ENCODE measurements at places on chromosomes 16 and 17.

- DNase-seq = no peak
These were observed 14.1 kb downstream of the PPL start for GRCh38 chr16:4922721-4923342.

GRCh38 chr16:75787440-75787839, 61.1 kb upstream of the CPHXL start:
- DNase-seq = no peak

DNA sequence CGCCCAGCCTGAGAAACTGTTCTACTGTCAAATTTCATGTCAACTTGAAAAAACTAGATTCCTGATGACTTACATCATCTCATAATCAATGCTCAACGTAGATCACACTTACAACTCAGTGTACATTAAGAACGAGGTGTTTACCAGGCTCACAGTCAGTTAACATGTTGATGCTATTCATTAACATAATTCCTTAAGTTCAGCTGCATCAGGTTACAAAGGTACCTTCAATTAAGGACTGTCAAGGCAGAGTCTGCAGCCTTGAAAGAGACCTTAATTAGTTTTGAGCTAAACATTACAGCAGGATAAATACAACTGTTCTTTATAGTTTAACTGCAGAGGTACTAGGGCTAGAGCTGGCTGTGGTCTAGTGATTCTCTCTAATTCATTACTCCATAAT, 1.9 kb downstream of the GNA13 start:
- DNase-seq = no peak

DNA sequence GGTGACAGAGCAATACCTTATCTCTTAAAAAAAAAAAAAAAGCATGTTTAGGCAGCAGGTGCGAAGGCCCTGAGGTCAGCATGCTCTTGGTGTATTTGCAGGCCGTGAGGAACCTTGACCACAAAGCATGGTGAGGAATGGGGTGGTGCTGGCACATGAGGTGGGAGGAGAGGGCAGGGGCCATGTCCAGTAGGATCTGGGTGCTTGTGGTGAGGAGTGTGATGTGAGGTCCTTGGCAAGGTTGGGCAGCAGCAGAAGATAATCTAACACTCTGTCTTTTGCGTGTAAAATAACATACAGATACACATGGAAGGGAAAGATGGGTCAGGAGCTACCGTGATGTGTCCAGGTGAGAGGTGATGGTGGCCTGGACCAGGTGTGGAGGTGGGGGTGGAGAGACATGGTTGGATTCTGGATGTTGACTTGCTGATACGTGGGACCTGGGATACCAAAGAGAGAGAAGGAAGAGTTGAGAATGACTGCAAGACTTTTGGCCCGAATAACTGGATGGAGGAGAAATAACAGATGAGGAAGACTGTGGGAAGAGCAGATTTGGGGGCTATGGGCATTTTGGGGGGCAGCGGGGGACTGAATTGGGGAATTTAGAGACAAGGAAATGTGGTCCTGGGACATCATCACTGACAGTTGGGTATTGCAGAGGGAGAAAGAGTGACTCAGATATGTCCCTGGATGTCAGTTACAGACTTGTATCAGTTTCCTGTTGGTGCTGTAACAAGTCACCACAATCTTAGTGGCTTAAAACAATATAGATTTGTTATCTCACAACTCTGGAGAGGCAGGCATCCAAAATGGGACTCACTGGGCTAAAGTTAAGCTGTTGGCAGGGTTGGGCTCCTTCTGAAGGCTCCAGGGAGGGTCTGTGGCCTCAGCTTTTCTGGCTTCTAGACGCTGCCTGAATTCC, 274.9 kb downstream of the HAPSTR1 start:
- no peak for DNase-seq

DNA sequence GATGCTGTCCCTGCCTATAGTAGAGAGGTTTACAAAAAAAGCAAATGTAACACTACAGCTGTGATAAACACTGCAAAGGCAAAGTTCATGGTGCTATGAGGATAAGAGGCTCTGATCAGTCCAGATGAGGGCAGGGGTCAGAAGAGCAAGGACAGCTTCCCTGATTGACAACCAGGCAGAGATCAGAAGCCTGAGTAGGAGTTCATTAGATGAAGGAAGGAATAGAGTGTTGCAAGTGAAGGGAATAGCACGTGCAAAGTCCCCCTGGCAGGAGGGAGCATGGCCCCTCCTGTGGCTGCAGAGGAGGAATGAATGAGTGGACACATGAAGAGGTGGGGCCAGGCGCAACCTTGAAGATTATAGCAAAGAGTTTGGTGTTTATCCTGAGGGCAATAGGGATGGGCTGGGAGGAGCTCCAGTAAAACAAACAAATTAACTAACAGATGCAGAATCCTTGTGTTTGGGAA, 208.4 kb upstream of the IRX5 start:
- DNase-seq = no peak

DNA sequence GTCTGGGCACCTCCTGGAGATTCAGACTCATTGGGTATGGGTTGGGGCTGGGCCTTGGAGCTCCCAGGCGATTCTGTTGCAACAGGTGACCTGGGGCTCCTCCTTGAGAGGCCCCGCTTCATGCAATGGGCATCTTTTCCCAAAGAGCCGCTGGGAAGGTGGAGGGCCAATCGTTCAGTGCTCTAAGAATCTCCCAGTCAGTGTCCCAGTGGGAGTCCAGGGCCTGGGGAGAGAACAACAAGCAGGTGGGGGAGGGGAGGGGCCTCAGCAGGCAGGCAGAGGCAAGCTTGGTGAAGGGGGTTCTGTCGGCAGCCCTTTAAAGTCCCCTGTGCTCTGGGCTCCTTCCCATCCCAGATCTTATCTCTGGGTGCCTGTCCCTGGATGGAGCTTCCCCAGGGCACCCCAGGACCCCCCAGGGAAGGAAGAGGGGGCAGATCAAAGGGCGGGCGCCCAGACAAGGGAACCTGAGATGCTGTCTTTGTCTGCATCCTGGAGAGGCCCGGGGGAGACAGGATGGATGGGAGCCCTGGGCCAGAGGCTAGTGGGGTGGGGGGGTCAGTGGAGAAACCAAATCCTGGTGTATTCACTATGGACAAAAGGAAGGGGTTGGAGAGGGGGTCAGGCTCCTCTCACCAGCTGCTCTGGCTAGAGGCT, 30.5 kb upstream of the NXPH3 start:
- DNase-seq = no peak

GRCh38 chr17:82559566-82560251, 40.2 kb downstream of the FOXK2 start:
- no peak for DNase-seq

GRCh38 chr16:69818891-69819545, 56.9 kb downstream of the WWP2 start:
- no peak for DNase-seq

DNA sequence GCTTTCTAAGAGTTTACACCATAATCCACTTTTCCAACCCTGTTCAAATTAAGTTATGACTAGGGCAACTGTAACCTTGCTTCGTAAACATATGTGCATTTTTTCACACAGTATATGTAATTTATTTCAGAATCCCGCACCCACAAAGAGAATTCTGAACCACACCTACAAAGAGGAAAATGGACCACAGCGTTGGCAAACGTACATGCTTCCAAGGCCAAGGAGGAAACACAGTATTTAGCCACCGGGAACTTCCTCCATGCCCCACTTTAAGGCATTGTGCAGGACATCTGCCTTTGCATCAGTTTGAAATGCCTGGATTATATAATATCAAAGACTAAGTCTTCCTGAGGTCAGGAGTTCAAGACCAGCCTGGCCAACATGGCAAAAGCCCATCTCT, 2.1 kb downstream of the SPATA22 start:
- no peak for DNase-seq

GRCh38 chr17:56902348-56902747, 11.5 kb downstream of the TRIM25 start:
- no peak for DNase-seq

DNA sequence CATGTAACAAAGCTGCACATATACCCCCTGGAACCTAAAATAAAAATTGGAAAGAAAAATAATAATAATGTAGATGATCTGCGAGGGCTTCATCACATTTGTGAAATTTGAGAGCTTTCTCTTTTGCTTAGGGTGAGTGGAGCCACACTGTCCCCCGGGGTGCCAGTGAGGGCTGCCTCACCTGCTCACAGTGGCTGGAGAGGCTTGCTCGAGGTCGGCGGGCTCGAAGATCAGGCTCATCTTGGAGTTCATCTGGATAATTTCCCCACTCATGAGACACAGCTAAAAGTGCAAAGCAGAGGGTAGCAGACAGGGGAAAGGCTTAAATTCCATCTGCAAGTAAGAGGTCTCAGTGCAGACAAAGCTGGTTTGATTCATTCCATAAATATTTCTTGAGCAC, 123.8 kb downstream of the DNAH3 start:
- DNase-seq = no peak
